ENCODE measurements at places on chromosomes 1 and 21. TPM values are rescaled to one million over a fixed set of nuclear protein-coding genes. Genes with fewer than 3 reads are reported as not detected.
A peak's percentile ranks its signal among the peaks of the same experiment; 100 is the strongest.

- H3K27ac ChIP-seq: no peak overlapping the region
- DNase-seq: no peak
- peaks cover 35% of the 10 kb centered on the region for H3K4me1 ChIP-seq
- peaks cover 5% of the 10 kb centered on the region for H3K27me3 ChIP-seq
Measured at GRCh38 chr1:36119456-36119855, 5.6 kb downstream of the COL8A2 start.

DNA sequence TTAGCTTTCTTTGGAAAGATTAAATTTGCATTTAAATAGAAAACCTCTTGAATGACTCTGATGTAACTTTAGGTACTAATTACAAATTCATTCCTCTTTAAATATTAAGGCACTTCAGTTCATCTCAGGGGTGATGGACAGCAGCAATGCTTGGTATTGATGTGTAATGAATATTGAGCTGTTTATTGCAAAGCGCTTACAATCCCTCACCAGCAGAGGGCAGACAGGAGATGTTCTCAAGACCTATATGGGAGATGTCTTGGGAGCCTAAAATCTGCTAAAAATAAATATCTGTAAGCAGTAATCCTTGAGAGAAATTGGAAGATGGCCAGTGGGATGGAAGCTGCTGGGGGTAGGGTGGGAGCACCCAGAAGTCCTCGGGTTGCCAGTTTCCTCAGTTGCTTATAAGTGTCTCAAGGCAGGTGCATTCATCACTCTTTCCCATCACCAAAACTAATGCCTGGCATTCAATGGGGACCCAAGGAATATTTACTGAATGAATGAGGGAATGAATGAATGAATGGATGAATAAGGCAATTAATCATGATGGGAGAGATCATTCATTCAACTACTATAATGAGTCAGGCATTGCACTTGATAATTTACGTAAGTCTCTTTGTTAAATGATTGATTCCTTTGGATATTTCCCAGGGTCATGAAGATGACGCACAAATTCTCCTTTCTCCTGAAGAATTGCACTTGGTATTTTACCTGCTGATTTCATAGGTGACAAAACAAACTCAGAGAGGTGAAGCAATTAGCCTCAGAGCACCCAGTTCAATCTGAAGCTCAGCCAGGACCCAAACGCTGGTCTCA is 2.3 kb downstream of the KLHDC8A start:
- no peaks in the 10 kb centered on the region for H3K36me3 ChIP-seq
- H3K4me3 ChIP-seq: no peak overlapping the region
- peaks cover 16% of the 10 kb centered on the region for H3K27me3 ChIP-seq
- H3K27ac ChIP-seq: no peak overlapping the region
- peak; percentile 67 for DNase-seq
- H3K4me1 ChIP-seq: peaks cover 8% of the 10 kb centered on the region

GRCh38 chr1:154943649-154944400 is 7.3 kb upstream of the PMVK start:
- DNase-seq: peak; percentile 93
- no peak overlapping the region for H3K27ac ChIP-seq
- H3K4me1 ChIP-seq: no peaks in the 10 kb centered on the region
- H3K4me3 ChIP-seq: no peak overlapping the region
- H3K27me3 ChIP-seq: no peaks in the 10 kb centered on the region

DNA sequence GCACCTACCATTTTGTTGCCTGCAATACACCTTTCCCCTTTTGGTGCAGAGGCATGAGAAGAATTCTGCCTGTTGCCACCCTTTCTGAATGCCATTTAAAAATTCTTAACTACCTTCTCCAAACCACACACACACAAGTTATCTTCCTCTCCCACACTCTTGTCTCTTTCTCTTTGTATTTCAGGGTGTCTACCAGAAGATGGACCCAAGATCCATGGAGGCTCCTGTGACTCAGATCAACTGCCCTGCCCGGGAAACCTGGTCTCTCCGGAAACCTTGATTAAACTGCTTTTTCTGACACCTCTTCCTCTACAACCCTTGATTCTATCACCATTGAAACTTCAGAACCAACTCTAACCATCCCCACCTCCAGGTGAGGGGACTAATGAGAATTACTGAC is 2.4 kb upstream of the TARS2 start:
- peaks cover 17% of the 10 kb centered on the region for H3K4me1 ChIP-seq
- peaks cover 9% of the 10 kb centered on the region for H3K36me3 ChIP-seq
- H3K27me3 ChIP-seq: no peaks in the 10 kb centered on the region
- peak; percentile 82 for DNase-seq
- H3K4me3 ChIP-seq: no peak overlapping the region

DENND2C gene
- 8.8 TPM for total RNA-seq

DNA sequence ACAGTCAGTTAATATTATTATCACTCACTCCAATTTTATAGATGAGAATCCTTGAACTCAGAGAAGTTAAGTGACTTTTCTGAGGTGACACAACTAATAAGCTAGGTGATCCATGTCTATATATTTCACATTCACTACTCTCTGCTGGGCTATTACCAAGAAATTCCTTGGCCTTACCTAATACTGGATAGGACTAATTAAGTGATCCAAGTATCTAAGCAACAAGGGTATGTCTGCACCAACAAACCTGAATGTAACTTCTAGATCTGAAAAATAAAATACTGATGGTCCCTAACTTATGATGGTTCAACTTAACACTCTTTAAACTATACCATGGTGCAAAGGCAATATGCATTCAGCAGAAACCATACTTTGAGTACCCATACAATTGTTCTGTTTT is 14.8 kb upstream of the CASQ2 start:
- H3K36me3 ChIP-seq: no peaks in the 10 kb centered on the region
- H3K4me1 ChIP-seq: peaks cover 20% of the 10 kb centered on the region
- DNase-seq: no peak

RHD gene
- not detected for total RNA-seq

DNA sequence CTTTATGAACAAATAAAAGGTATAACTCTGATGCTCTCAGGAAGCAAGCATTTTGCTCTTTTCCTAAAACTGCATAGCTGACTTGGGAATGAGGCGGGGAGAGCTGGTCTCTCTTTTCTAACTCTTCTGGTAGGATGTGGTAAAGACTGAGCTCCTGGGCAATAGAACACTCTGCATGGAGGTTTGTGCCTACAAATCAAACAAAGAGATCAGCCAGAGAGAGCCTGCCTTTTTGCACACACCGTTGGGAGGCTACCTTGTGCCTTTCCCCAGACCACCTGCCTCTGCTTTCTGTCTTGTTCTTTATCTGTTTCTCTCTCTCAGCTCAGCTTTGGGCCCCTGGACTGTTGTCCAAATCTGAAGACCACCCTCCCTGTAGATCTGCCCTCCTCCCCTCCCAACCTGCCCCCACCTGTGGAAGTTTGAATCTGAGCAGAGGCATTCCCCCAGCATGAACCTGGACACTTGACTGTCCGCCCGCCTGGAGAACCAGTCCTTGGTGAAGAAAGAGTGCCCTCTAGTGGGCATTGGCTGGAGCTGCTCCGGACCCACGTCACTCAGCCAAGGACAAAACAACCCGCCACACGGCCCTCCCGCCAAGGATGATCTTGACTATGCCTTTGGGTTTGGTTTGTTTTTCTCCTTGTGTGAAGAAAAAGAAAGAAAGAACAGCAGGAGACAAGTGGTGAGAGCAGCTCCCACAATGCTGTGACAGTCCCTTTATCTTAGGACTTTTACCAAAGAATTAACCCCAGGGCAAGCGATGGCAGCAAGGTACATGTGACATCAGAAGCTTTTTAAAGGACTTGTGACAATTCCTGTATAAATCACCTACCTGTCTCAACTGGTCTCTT is 228.2 kb downstream of the PBX1 start:
- H3K36me3 ChIP-seq: no peaks in the 10 kb centered on the region
- peaks cover 6% of the 10 kb centered on the region for H3K27me3 ChIP-seq
- no peak overlapping the region for H3K27ac ChIP-seq
- DNase-seq: peak; percentile 96
- peaks cover 3% of the 10 kb centered on the region for H3K4me1 ChIP-seq

DNA sequence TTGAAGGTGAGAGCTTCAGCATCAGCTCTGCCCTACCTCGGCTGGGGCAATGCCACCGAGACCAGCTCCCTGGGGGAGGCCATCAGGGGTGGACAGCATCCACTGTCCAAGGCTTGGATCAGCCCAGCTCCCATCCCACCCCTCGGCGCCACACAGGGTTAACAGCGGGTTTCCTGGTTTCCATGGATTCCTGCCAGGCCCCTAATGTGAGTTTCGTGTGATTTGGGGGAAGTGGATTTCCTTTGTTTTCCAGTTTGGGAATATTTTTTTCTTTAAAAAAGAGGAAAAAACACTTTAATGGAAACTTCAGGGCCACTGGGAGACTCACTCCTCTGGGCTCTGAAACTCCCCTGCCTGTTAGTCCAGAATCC is 34.3 kb downstream of the CASZ1 start:
- H3K4me3 ChIP-seq: no peak overlapping the region
- H3K27me3 ChIP-seq: peaks cover 22% of the 10 kb centered on the region
- H3K4me1 ChIP-seq: no peaks in the 10 kb centered on the region
- no peak overlapping the region for H3K27ac ChIP-seq
- no peak for DNase-seq
- H3K36me3 ChIP-seq: no peaks in the 10 kb centered on the region

GRCh38 chr21:39057121-39057520 is 126.1 kb downstream of the PSMG1 start:
- no peaks in the 10 kb centered on the region for H3K4me1 ChIP-seq
- no peak for DNase-seq
- H3K27ac ChIP-seq: no peak overlapping the region
- peaks cover 25% of the 10 kb centered on the region for H3K27me3 ChIP-seq
- no peak overlapping the region for H3K4me3 ChIP-seq

DNA sequence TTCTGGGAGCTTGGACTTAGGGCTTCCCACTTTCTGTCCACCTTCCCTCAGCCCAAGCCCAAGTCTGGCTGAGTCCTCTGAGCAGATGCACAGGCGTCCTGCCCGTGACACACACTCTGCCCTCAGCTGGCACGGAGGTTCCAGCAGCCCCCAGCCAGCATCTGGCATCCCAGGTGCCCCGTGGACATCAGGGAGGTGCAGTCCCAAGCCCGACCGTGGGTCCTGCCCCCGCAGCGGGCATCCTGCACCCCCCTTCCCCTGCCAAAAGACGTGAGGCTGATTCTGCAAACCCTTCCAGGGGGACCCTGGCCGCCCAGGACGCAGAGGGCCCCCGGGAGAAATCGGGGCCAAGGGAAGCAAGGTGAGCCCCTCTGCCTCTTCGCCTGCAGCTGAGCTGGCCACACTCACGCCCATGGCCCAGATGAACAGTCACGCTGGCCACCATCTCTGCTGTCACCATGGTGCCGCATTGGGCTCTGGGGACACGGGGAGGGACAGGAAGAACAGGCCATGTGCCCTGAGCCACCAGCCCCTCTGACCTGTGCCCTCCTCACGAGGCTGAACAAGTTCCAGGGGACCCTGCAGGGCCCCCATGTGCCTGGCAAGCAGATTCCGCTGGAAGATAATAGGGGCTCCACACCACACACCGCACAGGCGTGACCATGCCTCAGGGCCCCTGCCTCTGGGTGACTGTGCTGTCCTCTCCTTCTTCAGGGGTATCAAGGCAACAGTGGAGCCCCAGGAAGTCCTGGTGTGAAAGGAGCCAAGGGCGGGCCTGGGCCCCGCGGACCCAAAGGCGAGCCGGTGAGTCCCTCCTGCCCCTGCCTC is 20.6 kb downstream of the COL6A2 start:
- H3K27ac ChIP-seq: no peak overlapping the region
- H3K4me3 ChIP-seq: no peak overlapping the region
- peaks cover 95% of the 10 kb centered on the region for H3K36me3 ChIP-seq
- H3K27me3 ChIP-seq: no peaks in the 10 kb centered on the region
- peaks cover 25% of the 10 kb centered on the region for H3K4me1 ChIP-seq
- DNase-seq: peak; percentile 86

ZDHHC18 gene
- 6.2 TPM for total RNA-seq

DNA sequence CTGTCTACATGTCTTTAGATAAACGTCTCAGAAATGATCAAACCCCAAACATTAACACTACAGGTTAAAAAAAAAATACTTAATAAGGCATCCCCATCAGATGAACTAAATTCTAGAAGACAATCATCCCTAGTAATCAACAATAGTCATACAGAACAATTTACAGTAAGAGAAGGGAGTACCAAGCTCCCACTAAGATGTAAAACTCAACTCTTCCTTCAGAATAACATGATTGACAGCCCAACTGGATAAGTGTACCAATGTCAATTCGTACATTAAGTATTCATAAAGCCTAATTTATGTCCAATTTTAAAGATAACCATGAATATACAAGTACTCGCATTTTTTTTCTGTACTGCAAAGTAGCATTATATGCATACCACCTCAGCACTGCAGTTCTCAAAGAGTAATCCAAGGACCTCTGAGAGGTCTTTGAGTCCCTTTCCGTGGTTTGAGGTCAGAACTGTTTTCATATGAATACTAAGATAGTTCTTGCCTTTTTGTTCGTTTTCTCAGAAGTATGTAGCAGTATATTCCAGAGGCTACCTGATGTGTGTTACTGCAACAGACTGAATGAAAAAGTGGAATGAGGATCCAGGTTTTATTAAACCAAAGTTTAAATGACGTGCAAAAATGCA is 6.6 kb downstream of the SCAF4 start:
- H3K27me3 ChIP-seq: no peaks in the 10 kb centered on the region
- peaks cover 3% of the 10 kb centered on the region for H3K36me3 ChIP-seq
- no peak for DNase-seq
- H3K4me3 ChIP-seq: no peak overlapping the region
- no peak overlapping the region for H3K27ac ChIP-seq
- H3K4me1 ChIP-seq: peaks cover 9% of the 10 kb centered on the region

DNA sequence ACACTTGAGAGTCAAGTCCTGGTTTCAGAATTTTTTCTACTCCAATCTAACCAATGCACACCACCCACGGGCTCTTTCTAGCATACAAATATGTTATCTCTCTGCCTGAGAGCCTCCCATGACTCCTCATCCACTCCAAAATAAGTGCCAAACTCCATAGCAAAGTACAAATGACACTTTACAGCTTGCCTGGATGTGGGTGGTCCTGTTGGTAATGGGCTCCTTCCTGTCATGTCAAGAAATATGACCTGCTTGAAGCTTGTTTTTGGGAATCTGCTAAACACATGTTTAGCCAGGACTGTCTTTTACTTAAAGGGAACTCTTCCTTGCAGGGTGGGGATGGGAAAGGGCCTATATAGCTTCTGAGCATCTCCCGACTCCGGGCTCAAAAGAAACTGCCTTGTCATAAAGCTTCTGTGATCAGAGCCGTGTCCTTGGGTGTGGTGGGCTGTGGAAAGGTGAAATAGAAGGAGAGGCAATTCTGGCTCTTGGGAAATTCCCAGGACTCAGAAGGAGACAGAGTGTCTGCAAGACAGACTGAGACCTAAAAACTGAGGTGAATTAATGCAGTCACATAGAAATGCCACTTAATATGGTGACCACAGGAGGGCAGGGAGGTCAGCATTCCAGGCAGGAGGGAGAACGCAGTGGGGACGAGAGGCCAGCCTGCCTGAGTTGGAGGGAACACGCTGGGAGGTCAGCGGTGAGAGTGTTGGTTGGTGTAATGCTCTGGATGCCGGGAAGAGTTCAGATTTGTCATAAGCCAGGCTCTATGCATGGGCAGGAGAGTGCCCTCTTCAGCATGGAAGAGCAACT is 6.1 kb upstream of the IGFN1 start:
- DNase-seq: peak; percentile 97
- peaks cover 9% of the 10 kb centered on the region for H3K4me1 ChIP-seq
- no peak overlapping the region for H3K4me3 ChIP-seq
- no peaks in the 10 kb centered on the region for H3K36me3 ChIP-seq
- H3K27me3 ChIP-seq: peaks cover 30% of the 10 kb centered on the region

POU3F1 gene
- total RNA-seq: under 0.01 TPM
